ENCODE measurements at places on chromosomes 1 and 21. TPM values are rescaled to one million over a fixed set of nuclear protein-coding genes. Genes with fewer than 3 reads are reported as not detected.

The CAPZB gene
- 332 TPM for total RNA-seq

- DNase-seq = no peak
These were observed 28.0 kb downstream of the TMEM51 start for GRCh38 chr1:15181564-15181963.

DNA sequence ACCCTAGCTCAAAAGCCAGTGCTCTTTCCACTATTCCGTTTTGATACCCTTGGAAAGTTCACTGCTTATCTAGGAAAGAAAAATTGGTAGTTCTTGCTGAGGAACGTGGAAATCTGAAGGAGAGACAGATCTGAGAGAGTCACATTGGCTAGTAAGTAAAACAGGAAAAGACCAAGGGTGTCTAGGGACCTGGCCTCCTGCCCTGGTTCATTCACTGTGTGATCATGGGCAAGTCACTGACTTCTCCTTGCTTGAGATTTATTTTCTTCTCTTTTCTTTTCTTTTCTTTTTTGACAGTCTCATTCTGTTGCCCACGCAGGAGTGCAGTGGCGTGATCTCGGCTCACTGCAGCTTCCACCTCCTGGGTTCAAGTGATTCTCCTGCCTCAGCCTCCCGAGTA is 90.8 kb downstream of the NFIA start:
- no peak for DNase-seq

- no peak for DNase-seq
These were observed 82.6 kb upstream of the MAP10 start for GRCh38 chr1:232722626-232723025.

The SSBP3 gene
- total RNA-seq = 62.8 TPM

All from activated naive CD8-positive, alpha-beta T cell treated with anti-CD3 and anti-CD28 coated beads for 36 hours (primary cell).